ENCODE measurements at places on chromosomes 16 and 17.

DNA sequence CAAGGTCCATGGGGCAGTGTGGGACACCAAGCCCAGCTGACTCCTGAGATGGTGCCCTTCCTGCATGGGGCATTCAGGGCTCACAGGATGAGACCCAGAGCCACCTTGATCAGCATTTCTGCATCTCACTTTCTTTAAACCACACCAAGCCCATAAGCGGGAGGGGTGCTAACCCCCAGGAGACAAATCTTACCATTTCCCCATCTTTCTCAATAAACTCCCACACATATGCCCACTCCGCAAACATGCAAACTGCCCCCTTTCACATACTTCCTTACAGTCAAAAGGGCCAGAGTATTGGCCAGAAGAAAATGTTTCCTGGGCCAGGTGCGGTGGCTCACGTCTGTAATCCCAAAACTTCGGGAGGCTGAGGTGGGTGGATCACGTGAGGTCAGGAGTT lies 3.7 kb upstream of the SLC39A11 start:
- DNase-seq: no peak

GRCh38 chr16:30867747-30868146 lies 26.1 kb downstream of the BCL7C start:
- DNase-seq: peak; percentile 28

GRCh38 chr16:54815177-54815576 lies 115.5 kb upstream of the IRX5 start:
- no peak for DNase-seq

DNA sequence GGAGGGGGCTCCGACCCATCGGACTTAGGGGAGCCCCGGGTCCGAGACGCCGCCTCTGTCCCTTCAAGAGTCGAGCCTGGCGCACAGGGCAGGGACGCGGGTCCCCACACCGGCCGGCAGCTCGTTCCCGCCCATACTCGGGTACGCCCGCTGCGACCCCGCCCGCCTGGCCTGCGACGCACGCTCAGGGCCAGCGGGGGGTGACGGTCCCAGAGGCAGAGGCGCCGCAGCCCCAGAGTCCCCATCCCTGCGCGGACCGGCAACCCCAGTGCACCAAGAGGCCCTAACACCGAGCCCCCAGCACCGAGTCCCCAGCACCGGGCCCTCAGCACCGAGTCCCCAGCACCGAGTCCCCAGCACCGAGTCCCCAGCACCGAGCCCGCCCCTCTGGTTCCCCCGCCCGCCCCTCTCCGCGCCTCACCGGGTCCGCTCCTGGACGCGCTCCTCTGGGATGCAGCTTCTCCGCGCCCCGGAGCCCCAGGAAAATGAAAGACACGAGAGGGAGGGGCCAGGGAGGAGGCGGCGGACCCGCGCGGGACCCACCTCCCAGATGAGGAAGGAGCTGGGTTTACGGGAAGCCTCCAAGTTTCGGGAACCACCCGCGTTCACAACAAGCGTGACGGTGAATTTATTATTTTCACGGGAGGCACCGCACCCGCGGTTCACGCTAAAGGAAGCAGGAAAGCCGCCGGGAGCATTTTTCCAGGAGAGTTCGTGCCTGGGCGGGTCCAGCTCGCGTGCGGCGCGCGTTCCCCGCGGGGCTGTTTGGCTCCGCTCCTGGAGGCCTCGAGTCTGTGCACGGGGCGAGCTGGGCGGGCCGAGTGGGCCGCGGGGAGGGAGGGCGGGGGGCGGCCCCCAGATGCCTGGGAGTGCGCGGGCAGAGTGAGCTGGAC lies at the start of gene SECTM1:
SECTM1 (minus strand) TSS at position 488 of the 893 bp plus-strand sequence. CDS start 6,526 bp downstream, outside the sequence.
- DNase-seq: peak; percentile 80

GRCh38 chr17:82565551-82565950 lies 46.0 kb downstream of the FOXK2 start:
- no peak for DNase-seq

GRCh38 chr16:87929986-87930385 lies 6.3 kb downstream of the CA5A start:
- no peak for DNase-seq

DNA sequence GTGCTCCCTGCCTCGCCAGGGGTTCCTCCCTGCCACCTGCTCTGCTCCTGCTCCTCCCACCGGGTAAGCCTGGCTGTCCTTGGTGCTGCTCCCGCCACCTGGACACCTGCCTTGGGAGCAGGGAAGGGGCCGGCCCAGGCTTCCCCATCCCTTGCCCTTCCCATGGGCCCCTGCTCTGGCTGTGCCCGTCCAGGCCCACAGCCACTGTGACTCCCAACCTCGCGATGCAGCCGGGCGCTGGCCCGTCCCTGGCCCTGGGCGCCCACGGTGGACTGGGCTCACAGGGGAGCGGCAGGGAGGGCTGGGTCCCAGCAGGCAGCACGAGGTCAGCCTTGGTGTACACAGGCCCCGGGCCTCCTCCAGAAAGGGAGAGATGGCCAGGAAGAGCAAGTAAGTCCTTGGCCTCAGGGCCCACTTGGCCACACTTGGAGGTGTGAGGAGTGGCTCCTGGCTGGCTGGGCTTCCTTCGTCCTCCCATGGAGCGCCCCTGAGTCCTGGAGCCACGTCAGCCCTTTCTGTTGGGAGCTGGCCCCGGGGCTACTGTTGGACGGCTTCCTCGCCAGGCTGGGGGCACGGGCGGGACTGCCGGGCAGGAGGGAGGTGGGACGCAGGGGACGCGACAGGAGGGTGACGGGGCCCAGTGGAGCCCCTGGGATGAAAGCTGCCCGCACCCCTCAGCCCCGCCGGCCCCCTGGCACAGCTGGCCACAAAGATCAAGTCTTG lies 15.3 kb downstream of the ENGASE start:
- no peak for DNase-seq

DNA sequence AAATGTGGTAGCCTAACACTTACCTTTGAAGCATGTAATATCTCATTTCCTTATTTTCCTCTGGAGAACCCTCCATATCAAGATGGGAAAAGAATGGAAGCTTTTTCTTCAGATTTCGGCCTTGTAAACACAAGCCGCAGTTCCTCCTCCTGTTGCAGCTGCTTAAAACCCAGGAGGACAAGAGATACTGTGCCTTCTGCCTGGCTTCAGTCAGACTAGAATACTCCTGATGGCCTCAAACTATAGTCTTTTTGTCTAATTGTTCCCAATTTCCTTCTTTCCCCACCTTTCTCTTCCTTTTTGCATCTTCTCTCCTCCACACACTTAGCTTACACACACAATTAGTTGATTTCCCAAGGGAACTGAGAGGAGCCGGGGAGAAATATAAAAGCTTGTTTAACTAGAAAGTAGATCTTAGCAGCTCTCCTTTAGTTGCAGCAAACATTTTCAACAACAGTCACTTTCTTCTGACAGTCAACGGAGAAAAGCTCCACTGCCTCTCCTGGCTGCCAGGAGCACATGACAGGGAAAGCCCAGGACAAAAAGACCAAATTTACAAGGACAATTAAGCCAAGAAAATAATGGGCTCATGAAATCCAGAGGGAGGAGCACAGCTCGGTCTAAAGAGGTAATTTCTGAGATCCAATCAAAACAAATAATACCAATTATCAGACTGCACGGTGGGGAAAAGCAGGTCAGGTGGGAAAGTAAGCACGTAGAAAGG lies 76.4 kb upstream of the C17orf78 start:
- DNase-seq: no peak

GRCh38 chr16:86432691-86433090 lies 77.6 kb upstream of the FOXF1 start:
- no peak for DNase-seq

DNA sequence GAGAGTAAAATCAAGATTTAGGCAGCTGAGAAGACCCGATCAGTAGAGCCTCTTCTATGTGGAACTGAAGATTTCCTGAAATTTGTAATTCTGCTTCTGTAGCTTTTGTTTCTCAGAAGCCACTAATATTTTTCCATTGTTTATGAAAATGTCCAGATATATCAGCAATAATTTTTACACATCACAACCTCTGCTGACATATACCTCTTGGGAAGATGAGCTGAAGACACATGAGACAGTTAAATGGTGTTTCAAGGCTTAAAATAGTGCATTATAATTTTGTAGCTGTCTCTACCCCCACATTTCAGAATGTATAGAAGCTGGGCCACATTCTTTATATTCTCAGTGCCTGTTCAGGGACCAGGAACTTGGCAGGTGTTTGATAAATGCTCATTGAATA lies 320.6 kb downstream of the HS3ST4 start:
- DNase-seq: no peak

DNA sequence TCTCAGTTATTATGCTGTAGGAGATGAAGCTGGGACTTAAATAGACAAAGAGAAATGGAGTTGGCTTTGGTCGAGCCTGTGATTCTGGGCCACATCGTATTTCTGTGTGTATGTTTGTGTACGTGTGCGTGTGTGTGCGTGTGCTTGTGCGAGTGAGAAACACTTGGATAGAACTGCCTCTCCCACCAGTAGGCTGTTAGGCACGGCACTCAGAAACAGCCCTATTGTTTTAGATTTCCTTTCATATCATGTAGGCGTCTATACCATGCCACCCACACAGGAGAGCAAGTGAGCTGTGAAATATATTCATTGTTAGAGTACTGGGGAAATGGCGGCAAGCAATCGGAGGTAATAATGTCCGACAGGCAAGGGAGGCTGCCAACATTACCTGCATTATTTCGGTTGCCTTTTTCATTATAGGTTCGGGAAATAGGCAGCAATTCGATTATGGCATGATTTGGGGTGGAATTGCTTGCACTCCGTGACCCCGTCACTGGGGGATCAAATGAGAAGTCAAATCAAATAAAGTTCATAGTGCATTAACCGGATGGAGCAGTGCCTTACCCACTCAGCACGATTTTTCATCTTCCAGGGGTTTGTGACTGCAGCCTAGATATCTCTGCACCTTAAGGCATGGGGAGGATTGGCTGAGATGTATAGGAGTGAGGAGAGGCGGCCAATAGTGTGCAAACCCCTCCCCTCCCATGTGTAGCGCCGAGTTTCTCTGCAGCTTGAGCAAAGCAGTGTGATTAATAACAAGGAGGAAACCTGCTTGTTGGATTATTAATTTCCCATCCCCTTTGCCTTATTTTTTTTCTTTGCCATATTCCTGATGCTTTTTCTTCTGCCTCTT lies 89.6 kb downstream of the RBFOX1 start:
- no peak for DNase-seq

DNA sequence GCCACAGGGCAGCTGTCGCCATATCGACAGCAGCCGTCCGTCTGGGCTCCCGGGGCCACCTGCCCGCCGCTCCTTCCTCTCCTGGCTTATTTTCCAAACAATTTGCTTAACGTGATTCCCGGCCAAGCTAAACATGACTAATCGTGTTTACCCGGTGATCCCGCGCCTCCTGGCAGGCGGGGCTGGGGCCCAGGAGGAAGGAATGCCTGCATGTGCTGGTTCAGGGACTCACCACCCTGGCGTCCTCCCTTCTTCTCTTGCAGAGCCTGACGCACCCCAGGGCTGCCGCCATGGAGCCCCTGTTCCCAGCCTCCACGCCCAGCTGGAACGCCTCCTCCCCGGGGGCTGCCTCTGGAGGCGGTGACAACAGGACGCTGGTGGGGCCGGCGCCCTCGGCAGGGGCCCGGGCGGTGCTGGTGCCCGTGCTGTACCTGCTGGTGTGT lies 6.1 kb downstream of the SSTR5 start:
- no peak for DNase-seq

GRCh38 chr17:39944393-39944711 lies 16.8 kb downstream of the LRRC3C start:
- DNase-seq: no peak

DNA sequence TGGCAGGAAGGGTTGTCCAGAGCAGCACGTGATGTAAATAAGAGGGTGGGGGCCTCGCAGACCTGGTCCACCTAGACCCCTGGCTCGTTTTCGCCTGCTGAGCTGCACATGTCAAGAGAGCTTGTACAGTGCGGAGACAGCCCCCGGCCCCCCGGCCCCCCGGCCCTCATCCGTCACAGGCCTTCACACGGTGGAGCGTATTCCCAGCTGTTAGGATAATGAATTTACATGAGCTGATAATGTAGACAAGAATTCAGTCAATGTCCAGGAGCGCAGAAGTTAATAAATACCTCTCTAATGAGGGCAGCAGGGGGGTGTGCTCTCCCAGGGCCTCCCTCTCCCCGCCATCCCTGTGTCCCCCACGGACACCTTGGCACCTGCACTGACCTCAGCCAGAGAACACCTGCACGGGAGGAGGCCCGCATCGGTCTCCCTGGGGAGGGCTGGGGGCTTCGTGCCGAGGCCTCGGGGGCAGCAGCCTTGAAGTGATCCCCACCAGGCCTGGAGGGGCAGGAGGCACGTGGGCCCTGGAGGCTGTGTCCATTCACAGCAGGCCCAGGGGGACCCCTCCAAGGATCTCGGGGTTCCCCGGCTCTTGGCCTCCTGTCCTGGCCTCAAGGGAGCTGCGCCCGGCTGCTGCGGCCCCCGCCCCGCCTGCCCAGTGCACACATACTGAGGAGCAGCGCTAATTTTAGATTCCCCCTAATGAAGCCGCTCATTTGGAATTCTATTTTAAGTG lies 14.6 kb downstream of the GSE1 start:
- DNase-seq: no peak

DNA sequence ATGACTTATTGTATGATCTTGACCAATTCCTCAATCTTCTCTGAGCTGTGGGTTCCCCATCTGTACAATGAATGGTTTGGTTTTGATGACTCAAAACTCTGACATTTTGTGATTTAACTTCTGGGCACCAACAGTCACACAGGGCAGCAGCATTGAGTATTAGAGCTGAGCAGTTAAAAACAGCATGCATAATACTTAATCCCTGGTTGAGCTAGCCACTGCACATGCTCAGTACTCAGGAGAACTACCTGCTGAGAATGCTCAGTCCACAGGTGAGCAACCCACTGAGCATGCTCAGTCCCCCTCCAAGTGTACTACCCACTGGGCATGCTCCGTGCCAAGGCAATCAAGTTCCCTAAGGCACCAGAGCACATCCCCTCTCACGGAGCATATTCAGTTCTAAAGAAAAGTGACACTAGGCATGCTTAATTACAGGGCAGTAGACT lies 68.7 kb downstream of the AIPL1 start:
- no peak for DNase-seq

DNA sequence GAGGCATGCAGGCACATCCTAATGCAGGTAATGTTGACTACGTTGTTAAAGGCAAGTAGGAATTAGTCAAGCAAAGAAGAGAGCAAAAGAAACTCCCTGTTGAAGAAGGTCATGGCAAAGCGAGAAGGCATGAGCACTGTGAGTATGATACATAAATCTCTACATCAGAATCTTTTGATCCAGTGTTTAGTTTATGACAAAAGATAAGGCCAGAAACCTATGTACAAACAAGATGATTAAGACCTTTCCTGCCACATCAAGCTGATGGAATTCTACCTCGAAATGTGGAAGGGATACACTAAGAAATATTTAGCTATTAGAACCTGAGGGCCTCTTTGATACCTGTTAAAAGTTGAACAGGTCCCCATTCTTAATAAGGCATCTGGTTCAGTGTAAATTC lies 20.2 kb downstream of the SYCE1L start:
- no peak for DNase-seq

DNA sequence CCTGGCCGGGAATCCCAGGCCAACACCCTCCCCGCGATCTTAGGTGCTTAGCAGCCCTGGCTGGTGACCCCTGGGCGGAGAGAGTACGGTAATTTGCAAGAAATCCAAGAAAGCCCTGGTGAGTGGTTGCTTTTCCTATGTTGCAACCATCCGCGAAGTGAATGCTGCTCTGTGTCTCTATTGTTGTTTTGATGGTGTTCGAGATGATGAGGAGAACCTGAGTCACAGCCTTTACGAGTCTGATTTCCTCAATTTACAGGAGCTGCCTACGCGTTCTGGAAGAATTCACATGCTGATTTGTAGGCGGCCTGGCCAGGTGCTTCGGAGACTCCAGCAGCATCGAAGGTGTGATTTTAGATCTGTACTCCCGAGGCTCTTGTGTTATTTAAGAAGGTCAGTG lies 63.3 kb downstream of the TMEM235 start:
- DNase-seq: no peak

GRCh38 chr17:47690121-47690520 lies 3.8 kb upstream of the TBKBP1 start:
- no peak for DNase-seq

- DNase-seq: no peak
Measured at GRCh38 chr17:17380145-17380925, 77.2 kb downstream of the NT5M start.
